ENCODE measurements at places on chromosomes 3 and 15. TPM values are rescaled to one million over a fixed set of nuclear protein-coding genes. Genes with fewer than 3 reads are reported as not detected.

Gene TP63
- 47.7 TPM for total RNA-seq

Gene TTC21A
- 16.1 TPM for total RNA-seq

- DNase-seq, result no peak
- no peaks in the 10 kb centered on the region for H3K4me1 ChIP-seq
Observed at GRCh38 chr3:132210476-132211346, 106.5 kb upstream of the ACP3 start.

Gene PDCD7
- 24.4 TPM for total RNA-seq

Data from breast epithelium (tissue), 4 donors.